ENCODE measurements at places on chromosomes 1 and 21.

GRCh38 chr21:46604975-46605766, at the start of gene S100B:
TSS of gene S100B (minus strand) at chr21:46605082. CDS start at chr21:46602415, 2,667 bp downstream.
- no peaks in the 10 kb centered on the region for H3K27me3 ChIP-seq
- peaks cover 17% of the 10 kb centered on the region for H3K4me1 ChIP-seq
- no peaks in the 10 kb centered on the region for H3K36me3 ChIP-seq
- no peak within 1 kb of the TSS for H3K27ac ChIP-seq
- DNase-seq, result no peak

GRCh38 chr21:41823906-41824305, 55.2 kb downstream of the PRDM15 start:
- H3K27ac ChIP-seq, result no peak overlapping the region
- H3K27me3 ChIP-seq, result no peaks in the 10 kb centered on the region
- no peak overlapping the region for H3K4me3 ChIP-seq
- peaks cover 37% of the 10 kb centered on the region for H3K36me3 ChIP-seq

DNA sequence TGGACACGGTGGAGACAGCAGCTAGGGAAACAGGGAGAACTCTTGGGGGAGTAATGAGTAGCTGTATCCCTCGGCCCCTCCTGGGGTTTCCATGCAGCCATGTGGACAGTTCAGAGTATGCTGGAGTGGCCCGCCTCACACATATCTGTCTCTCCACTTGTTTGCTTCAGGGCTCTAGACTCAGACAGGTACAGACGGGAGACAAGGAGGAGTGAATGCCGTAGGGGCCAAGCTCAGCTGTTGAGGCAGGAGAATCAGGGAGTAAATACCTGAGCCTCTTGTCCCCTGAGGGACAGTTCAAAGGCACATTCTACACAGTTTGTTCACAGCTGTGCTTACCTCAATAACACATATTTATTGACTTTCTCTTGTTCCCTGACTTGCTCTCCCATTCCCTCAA, 7.7 kb upstream of the PTGFRN start:
- H3K27me3 ChIP-seq, result no peaks in the 10 kb centered on the region
- H3K36me3 ChIP-seq, result no peaks in the 10 kb centered on the region
- H3K4me1 ChIP-seq, result no peaks in the 10 kb centered on the region
- no peak for DNase-seq
- H3K27ac ChIP-seq, result no peak overlapping the region

GRCh38 chr1:7186382-7187111, 401.3 kb downstream of the CAMTA1 start:
- H3K4me3 ChIP-seq, result no peak overlapping the region
- no peaks in the 10 kb centered on the region for H3K4me1 ChIP-seq
- no peak for DNase-seq

GRCh38 chr1:76038287-76039004, 36.1 kb upstream of the ST6GALNAC3 start:
- no peak for DNase-seq
- no peak overlapping the region for H3K27ac ChIP-seq
- H3K36me3 ChIP-seq, result no peaks in the 10 kb centered on the region
- H3K4me1 ChIP-seq, result no peaks in the 10 kb centered on the region

DNA sequence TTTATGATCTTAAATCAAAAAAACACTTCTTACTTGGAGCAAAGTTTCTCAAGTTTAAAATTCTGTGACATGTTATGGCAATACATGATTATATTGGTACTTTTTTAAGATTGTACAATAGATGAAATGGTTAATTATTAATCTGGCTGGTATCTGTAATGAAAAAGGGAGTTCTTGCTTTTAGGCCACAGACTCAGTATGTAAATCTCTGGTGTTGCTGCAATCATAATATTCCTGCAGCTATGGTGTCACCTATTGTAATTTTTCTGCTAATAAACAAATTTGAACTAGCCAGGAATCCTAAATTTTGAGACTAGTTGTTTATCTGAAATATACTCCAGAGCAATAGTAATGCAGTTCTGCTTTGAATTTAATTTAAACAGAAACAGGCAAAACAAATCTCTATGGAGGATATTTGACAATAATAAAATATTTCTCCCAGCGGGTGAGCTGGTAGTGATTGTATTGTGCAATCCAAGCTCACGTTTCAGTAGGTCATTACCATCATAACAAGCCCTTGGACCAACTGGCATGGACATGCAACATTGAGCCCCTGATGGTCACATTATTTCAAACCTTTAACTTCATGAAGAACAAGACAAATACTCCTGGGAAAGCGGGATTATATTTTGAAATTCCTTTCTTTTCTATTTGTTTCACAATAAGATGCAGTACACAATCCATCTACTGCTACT, 77.2 kb upstream of the USH2A start:
- H3K27ac ChIP-seq, result no peak overlapping the region
- DNase-seq, result no peak
- H3K4me1 ChIP-seq, result no peaks in the 10 kb centered on the region
- H3K4me3 ChIP-seq, result no peak overlapping the region
- H3K36me3 ChIP-seq, result no peaks in the 10 kb centered on the region
- H3K27me3 ChIP-seq, result no peaks in the 10 kb centered on the region

Data from CD4-positive, CD25-positive, alpha-beta regulatory T cell (primary cell).